ENCODE measurements at places on chromosomes 16 and 17.

DNA sequence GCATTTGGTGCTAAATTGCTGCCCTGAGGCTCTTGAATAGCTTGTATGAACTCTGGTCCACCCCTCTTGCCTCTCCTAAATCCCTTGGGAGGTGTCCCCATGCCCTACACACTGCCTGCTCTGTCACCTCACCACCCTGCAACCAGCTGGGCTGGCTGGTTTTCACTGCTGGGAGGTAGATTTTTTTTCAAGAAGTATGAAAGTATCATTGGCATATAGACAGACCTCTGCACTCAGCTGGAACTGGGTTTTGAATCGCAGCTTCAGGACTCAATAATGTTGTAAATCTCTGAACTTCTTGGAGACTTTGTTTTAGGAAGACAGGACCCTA lies 184.9 kb downstream of the MSI2 start:
- DNase-seq: no peak

- DNase-seq: no peak
Observed at GRCh38 chr16:85588562-85589503, 24.3 kb upstream of the GSE1 start.

DNA sequence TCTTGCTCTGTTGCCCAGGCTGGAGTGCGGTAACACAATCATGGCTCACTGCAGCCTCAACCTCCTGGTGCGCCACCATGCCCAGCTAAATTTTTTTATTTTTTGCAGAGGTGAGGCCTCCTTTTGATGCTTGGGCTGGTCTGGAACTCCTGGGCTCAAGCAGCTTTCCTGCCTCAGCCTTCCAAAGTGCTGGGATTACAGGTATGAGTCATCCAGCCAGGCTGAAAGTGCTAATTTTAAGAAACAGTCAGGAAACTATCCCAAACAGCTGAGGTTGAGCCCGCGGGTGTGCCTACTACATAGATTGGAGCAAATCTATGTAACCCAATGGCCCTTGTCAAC lies 738 bp upstream of the XPO6 start:
- DNase-seq: no peak

DNA sequence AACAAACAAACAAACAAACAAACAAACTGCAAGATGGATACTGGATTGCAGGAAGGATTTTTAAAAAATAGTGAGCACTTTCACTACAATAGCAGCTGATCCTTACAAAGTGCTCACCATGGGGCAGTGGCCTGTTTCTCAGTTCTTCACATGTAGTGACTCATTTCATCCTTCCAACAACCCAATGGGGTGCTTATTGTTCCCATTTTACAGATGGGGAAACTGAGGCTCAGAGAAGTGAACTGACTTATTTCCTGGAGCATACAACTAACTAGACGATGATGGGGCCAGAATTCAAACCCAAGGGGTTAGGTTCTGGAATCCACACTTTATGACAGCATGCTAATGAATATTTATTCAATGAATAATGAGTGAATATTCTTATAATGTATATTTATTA lies 61.2 kb downstream of the MYH11 start:
- DNase-seq: no peak

DNA sequence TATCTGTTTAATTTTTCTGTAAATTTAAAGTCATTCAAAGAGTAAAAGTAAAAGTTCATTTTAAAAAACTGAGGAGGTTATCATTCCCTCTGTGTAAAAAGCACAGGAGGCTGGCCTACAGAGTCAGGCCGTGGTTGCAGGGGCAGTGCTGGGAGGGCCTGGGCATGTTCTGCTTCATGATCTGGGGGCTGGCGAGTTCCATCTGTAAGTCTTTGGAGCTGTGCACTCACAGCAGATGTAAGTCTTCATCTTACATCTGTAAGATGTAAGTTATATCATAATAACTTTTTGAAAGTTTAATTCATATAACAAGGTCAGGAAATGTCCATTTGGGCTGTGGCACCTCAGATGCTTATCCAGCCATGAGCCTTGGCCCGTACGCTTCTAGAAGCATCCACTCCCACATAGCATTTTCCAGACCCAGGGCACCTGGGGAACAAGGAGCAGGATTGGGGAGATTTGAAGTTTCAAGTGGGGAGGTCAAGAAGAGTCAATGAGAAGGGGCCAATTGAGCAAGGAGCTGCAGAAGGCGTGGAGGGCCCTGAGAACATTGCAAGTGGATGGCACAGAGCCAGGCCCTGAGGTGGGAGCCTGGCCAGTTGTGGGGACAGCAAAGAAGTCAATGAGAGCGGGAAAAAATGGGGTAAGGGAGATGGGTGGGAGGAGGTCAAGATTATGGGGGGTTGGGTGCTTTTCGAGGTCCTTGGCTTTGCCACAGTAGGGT lies 54.1 kb downstream of the TNFRSF13B start:
- no peak for DNase-seq

DNA sequence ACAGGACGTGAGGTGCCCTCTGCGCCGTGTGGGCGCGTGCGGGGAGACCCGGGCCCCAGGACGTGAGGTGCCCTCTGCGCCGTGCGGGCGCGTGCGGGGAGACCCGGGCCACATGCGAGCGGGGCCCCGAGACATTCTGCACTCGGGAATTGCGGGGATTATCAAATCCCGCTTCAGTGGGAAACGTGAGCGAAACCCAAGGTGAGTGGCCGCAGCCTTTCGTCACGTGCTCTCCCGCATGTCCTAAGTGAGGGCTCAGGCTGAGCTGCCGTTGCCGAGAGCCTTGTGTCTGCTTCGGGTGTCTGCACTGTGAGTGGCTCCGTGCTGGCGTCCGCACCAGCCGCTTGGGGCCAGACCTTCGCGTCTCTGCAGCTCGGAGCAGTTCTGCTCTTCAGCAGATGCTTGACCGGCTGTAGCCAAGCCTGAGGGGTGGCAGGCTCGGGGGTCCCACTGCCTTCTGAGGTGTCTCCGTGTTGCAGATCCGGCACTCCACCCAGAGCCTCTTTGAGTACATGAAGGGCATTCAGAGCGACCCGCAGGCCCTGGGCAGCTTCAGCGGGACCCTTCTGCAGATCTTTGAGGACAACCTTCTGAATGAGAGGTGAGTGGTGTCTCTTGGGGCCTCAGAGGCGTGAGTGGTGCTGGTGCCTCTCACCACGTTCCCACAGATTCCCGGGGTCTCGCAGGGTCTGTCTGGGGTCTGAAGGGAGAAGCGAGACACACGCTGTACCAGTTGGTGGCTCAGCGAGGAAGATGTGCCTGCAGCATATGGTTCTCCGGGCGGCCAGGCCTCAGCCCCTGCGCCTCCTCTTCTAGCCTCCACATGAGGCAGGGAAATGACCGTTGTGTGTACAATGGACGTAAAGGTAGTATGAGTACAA lies 90.5 kb upstream of the ZNF750 start:
- no peak for DNase-seq

DNA sequence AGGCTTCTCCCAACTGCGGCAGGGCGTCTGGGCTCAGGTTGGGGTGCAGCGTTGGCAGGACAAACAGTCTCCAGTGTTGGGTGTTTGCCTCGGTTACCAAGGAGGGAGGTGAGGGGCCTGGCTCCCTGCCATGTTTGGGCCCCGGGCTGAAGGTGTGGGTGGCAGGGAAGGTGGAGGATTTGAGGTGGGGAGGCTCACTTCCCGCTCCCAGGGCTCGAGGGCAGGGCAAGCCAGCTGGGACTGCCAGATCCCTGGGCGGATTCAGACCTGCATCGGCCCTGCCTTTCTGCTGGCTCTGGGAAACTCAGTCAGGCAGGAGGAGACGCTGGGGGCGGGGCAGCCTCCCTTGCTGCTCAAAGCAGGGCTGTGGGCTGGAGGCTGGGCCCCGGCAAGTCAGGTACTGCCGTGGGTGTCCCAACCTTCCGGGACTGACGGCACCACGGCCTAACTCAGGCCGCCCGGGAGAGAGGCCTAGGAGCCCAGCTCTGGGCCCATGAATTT lies 31.3 kb upstream of the KRT17 start:
- DNase-seq: no peak

GRCh38 chr17:61399131-61400065 lies at the start of gene TBX2:
TSS of gene TBX2 (plus strand) at chr17:61399843. CDS start at chr17:61400177, 334 bp downstream.
- no peak for DNase-seq

- peak; percentile 75 for DNase-seq
Observed at GRCh38 chr16:31427441-31428278, 500 bp downstream of the COX6A2 start.

DNA sequence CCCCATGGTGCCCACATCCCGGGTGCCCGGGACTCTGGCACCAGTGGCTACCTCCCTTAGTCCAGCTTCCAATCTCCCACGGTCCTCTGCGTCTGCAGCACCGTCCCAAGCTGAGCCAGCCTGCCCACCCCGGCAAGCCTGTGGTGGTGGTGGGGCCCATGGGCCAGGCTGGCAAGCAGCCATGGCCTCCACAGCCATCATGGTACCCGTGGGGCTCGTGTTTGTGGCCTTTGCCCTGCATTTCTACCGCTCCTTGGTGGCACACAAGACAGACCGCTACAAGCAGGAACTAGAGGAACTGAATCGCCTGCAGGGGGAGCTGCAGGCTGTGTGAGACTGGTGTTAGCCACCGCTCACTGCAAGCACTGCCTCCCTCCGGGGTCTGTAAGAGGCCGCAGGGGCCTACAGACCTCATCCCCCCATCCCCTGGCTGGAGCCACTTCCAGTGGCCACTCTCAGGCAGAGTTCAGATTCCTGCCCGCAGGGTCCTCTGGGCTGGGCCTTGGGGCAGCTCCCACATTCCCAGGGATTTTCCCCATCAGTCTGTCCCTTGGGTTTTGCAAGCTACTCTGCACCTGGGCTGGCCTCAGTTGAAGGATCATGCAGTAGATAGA lies 3.9 kb upstream of the SETD1A start:
- DNase-seq: peak; percentile 75

DNA sequence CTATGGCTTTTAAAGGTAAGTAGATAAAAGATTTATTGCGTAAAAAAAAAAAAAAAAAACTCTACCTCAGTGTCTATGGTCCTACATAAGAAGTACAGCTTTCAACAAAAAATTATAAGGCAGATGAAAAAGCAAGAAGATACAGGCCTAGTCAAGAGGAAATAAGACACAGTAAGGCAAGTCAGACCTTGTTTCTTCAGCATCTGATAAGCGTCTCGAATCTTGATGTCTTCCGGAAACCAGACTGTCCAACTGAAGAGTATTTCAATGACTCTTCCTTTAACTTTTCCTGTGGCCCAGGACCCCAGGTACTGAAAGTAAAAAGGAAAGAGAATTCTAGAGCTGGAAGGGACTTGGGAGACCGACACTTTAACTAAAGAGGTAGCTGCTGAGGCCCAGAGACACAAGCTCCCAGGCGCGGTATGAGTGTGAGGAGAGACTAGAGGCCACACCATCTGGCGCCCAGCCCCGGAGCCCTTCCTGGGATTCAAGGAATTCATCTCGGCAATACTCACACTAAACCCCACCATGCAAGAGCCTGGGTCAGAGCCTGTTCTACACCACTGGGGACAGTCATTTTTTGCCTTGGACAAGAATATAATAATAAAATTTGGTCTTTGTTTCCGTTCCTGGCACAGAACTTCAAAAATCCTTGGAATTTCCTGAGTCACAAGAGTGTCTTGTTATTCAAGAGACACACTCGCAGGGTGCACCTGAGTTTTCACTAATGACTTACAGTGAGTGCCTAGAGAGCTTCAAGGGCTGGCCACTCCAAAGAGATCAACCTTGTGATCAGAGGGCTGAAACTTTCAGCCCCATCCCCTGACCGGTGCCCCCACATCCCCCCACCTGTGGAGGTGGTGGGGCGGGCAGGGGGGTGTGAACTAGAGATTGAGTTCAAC lies 18.6 kb downstream of the GGA2 start:
- no peak for DNase-seq

- peak; percentile 65 for DNase-seq
Observed at GRCh38 chr17:32783602-32784001, 93.3 kb downstream of the MYO1D start.

GRCh38 chr16:88905563-88905962 lies 39.1 kb upstream of the PABPN1L start:
- no peak for DNase-seq

DNA sequence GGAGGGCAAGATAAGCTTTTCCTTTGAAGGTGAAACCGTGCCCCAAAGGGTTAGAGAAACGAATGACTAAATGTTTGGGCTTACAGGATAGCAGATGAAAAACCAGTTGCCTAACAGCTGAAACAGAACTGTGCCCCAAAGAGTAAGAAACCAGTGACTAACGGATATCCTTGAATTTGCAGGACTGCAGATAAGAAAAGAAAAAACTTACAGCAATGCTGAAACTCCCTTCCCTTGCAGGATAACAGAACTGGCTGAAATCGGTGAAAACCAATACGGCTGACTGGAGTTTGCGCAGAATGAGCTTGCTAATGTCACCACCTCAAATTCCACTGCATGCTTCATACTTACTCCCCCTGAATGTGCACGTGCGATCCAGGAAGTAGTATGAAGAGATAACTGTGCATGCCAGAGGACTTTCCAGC lies 175.2 kb upstream of the NLRP1 start:
- no peak for DNase-seq

DNA sequence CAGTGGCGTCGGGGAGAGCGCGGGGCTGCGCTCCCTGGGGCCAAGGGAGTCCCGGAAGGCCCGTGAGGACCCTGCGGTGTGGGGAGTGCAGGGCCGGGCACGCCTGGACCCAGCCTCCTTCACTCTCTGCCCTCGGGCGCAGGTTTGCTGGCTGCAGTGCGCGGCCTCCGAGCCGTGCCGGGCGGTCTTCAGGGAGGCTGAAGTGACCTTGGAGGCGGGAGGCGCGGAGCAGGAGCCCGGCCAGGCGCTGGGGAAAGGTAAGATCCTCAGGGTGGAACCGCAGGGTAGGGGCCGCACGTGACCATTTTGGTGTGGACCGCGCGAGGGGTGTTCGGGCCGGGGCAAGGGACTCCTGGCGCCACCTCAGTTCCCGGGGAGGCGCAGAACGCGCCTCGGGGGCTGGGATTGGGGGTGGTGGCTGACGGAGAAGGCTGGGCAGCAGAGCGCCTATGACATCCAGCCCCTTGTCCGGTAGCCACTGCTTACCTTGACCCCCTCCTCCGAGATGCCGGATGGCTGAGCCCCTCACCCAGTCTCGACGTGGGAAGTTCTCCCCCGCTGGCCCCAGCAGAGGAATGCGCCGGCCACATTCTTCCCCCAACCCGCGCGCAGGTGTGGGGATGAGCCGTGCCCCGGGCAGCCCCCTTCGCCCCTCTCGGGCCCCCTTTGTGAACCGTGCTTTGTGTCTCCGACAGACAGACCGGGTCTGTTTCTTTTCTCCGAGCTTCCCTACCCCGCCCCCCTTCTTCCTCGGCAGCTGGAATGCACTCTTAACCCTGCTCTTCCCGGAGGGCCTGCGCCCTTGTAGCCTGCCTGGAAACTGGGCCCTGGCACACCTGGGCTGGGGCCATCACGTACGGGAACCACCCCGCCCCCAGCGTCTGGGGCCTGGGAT lies 631 bp downstream of the CDH3 start:
- no peak for DNase-seq

GRCh38 chr16:72287649-72288048 lies 115.7 kb upstream of the PMFBP1 start:
- no peak for DNase-seq

- no peak for DNase-seq
Observed at GRCh38 chr16:77905374-77905920, 116.9 kb upstream of the CLEC3A start.

DNA sequence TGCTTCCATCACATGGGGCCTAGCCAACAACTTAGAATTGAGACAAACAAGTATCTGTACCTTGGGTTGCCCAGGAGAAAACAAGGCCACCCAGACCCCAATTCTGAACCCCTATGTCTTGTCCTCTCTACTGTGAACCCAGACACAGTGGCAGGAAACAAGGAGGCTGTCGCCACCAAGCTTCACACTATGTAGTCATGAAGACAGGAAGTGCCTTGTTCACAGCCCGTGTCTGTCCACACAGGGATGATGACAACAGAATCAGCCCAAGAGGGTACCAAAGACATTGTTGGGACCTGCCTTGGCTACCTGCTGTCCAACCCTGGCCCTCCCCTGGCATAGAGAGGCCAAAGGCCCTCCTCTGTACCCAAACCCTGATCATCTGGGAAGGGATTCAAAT lies 84.8 kb downstream of the CDYL2 start:
- DNase-seq: peak; percentile 46

- no peak for DNase-seq
Observed at GRCh38 chr17:81457917-81458555, 54.6 kb downstream of the ACTG1 start.
